ENCODE measurements at places on chromosomes 4 and X. TPM values are rescaled to one million over a fixed set of nuclear protein-coding genes. Genes with fewer than 3 reads are reported as not detected.

DNA sequence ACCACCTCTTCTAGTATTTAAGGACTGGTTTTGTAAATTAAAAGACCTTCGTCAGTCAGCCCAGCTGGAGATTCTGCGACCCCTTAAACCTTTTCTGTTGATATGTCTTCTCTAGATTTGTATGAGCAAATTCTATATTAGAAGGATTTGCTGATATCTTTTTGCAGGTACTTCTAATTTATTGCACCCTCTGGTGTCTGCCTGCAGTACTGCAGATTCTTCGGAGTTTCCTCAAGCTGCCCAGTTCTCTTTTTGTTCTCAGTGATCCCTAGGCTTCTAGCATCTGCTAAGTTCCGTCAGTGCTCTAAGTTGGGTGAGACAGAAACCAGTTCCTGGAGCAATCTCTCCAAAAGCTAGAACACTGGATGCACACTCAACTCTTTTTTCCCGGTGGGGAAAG, 545.2 kb downstream of the C4orf33 start:
- DNase-seq, result no peak

DNA sequence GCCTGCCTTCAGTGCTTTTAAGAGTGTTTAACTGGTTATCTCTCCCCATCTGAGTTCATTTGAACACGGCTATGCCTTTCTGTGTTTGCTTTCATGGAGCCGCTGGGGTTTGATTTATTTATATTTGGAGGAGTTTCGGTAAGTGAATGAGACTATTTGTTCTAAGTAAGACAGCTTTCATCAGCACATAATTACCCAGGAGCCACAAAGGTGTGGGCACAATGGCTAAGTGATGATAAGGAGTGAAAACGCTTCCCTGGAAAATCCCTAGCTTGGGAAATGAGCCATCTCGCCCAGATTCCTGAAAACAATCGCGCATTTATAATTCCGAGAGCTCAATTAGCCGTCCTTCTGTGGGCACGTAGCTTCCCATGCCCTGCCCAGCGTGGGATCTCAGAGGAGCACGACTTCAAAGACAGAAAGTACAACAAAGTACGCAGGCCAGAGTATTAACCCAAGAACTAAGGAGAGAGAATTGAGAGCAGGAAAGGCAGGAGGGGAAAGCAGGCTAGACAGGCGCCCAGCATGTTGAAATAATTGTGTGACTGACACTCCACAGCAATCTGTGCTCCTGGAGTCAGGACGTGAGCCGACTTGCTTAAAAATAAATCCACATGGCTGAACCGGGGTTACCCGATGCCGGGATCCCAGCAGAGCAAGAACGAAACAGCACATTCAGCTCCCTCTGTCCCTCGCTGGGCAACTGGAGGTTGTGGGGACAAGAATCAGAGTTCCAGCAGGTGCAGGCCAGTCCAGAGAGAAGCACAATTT, 99.0 kb downstream of the DHRSX start:
- no peaks in the 10 kb centered on the region for H3K27me3 ChIP-seq
- H3K27ac ChIP-seq, result no peak overlapping the region
- H3K4me3 ChIP-seq, result no peak overlapping the region
- DNase-seq, result no peak

GRCh38 chrX:111646515-111646914, 34.5 kb upstream of the ALG13 start:
- H3K4me3 ChIP-seq, result no peak overlapping the region
- H3K27me3 ChIP-seq, result no peaks in the 10 kb centered on the region
- no peaks in the 10 kb centered on the region for H3K4me1 ChIP-seq
- DNase-seq, result no peak
- no peak overlapping the region for H3K27ac ChIP-seq
- H3K36me3 ChIP-seq, result no peaks in the 10 kb centered on the region

The RTL9 gene
- total RNA-seq, result 0.79 TPM

The MCF2 gene
- not detected for total RNA-seq

DNA sequence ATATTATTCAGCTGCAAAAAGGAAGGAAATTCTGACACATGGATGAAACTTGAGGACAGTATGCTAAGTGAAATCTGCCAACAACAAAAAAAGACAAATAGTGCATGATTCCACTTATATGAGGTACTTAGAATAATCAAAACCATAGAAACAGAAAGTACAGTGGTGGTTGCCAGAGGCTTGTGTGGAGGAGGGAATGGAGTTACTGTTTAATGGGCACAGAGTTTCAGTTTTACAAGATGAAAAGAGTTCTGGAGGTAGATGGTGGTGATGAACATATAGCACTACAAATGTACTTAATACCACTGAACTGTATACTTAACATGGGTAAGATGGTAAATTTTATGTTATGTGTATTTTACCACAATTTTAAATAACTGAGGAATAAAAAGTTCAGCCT, 212.0 kb upstream of the KLF3 start:
- no peak overlapping the region for H3K4me3 ChIP-seq
- H3K27ac ChIP-seq, result no peak overlapping the region
- no peak for DNase-seq
- H3K4me1 ChIP-seq, result no peaks in the 10 kb centered on the region
- H3K36me3 ChIP-seq, result no peaks in the 10 kb centered on the region

All from PC-9 (cell line).